Brain microvascular endothelial cell (primary cell): ENCODE measurements at places on chromosomes 13 and 19.

DNA sequence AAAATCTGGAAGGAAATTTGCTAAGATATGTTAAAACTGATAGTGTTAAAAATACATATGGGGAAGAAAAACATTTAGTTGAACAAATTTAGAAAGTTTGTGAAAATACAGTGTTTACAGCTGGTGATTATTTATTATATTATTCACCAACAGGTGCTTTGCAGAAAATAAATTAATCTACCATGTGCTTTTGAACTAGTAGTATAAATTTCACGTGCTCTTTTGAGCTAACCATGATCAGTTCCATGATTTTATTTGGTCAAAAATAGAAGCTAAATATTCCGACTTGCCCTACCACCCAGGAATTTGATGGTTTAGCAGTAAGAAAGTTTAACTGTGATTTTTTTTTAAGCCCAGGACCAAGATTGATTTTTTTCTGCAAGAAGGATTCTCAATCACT, 113.3 kb downstream of the SPRY2 start:
- no peak for DNase-seq

DNA sequence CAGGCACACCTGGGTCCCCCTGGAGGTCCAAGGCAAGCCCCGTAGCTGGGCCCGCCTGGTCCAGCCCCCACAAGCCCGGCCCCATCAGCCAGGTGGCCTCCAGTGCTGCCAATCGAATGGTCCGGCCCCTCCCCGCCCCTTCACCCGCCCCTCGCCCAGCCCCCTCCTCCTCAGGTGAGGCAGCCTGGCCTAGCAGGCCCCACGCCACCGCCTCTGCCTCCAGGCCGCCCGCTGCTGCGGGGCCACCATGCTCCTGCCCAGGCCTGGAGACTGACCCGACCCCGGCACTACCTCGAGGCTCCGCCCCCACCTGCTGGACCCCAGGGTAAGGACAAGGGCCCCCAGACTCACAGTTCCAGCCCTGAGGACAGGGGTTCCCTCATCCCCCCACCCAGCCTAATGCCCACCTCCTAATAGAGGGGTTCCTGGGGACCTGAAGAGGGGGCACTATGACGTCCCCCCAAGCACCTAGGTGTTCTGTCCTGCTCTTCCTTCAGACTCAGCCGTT, at the start of gene HPN:
Gene HPN (plus strand): TSS at position 174 of the 508 bp plus-strand sequence. CDS start 786 bp downstream, outside the sequence.
- DNase-seq = no peak

- DNase-seq = no peak
These were observed 25.5 kb downstream of the AP2S1 start for GRCh38 chr19:46824890-46825730.

DNA sequence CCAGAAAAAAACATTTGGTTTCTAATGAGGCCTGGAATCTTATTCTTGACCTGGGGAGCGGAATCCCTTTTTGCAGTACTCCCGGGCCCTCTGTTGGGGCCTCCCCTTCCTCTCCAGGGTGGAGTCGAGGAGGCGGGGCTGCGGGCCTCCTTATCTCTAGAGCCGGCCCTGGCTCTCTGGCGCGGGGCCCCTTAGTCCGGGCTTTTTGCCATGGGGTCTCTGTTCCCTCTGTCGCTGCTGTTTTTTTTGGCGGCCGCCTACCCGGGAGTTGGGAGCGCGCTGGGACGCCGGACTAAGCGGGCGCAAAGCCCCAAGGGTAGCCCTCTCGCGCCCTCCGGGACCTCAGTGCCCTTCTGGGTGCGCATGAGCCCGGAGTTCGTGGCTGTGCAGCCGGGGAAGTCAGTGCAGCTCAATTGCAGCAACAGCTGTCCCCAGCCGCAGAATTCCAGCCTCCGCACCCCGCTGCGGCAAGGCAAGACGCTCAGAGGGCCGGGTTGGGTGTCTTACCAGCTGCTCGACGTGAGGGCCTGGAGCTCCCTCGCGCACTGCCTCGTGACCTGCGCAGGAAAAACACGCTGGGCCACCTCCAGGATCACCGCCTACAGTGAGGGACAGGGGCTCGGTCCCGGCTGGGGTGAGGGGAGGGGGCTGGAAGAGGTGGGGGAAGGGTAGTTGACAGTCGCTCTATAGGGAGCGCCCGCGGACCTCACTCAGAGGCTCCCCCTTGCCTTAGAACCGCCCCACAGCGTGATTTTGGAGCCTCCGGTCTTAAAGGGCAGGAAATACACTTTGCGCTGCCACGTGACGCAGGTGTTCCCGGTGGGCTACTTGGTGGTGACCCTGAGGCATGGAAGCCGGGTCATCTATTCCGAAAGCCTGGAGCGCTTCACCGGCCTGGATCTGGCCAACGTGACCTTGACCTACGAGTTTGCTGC, at the start of gene ICAM4:
Gene ICAM4 (plus strand): TSS at position 153 of the 935 bp plus-strand sequence. CDS start 58 bp downstream, at position 211.
- DNase-seq = no peak

- DNase-seq = no peak
These were observed 17.2 kb downstream of the FUT6 start for GRCh38 chr19:5822181-5822844.

DNA sequence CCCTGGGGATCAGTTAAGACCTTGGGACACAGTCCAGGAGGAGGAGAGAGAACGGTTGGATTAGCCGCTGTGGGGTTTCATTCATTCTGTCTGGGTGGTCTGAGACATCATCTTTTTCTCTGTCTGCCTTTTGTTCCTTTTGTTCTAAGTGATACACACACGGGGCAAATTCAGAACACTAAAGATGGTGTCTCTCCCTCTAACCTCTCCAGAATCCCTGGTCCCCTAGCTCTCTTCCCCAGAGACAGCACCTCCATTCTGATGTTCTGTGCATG, 5.0 kb downstream of the BICRA start:
- no peak for DNase-seq

- DNase-seq = no peak
These were observed 6.4 kb downstream of the ZNF808 start for GRCh38 chr19:52533901-52534300.

- DNase-seq = no peak
These were observed 1.7 kb downstream of the CXCL17 start for GRCh38 chr19:42441049-42441445.

GRCh38 chr13:31528176-31528575, 211.2 kb upstream of the RXFP2 start:
- peak; percentile 34 for DNase-seq

DNA sequence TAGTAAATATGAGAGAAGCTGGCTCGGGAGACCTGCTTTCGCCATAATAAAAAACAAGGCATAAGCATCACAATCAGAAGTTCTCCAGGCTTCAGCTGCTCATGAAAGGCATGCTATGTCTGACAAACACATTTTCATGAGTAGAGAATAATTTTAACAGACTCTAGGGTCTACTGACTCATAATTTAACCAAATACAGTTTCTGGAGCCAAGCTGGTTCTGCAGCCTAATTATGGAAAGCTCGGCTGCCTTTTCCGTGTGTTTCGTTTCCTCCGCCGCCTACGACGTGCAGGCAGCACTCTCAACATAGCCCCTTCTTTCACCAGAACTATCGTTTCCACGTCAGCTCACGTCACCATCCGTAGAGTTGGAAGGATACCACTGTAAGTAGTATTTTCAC, 5.7 kb downstream of the MCF2L start:
- no peak for DNase-seq

- DNase-seq = peak; percentile 21
These were observed 23.3 kb downstream of the PBX4 start for GRCh38 chr19:19595171-19595701.

GRCh38 chr19:7792281-7792680, 29.2 kb downstream of the CLEC4M start:
- DNase-seq = peak; percentile 5

- peak; percentile 68 for DNase-seq
These were observed 11.9 kb upstream of the FRY start for GRCh38 chr13:32019612-32020233.

DNA sequence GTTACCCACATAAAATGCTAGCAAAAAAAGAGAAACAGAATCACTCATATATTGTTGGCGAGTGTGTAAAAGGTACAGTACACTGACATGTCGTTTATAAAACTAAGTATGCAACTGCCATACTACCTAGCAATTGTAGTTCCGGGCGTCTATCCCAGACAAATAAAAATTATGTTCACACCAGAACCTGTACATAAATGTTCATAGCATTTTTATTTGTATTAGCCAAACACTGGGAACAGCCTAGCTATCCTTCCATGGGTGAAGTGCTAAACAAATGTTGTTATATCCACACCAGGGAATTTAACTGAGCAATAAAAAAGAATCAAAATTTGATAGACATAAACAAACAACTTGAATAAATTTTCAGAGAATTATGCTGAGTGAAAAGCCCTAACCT, 28.9 kb upstream of the POSTN start:
- DNase-seq = no peak

- no peak for DNase-seq
These were observed 1257.2 kb downstream of the UQCRFS1 start for GRCh38 chr19:27955485-27956480.

- no peak for DNase-seq
These were observed 16.4 kb downstream of the POLRMT start for GRCh38 chr19:616747-617526.

DNA sequence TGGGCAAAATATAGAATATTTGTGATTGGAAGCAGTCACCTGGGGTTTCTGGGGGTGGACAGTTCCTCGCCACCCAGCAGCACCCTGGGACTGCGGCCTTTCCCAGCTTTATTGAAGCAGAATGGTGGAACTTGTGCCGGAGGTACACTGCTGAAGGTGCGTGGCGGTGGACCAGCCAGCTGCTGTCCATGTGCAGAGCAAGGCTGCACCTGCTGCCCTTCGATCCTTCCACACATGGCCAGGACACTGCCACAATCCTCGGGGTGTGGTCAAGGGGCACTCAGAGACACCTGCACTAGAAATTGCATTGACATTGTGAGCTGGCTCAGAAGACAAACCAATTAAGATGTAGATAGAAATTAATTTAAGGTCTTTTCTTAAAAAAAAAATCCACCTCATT, 11.4 kb upstream of the GPI start:
- DNase-seq = no peak

DNA sequence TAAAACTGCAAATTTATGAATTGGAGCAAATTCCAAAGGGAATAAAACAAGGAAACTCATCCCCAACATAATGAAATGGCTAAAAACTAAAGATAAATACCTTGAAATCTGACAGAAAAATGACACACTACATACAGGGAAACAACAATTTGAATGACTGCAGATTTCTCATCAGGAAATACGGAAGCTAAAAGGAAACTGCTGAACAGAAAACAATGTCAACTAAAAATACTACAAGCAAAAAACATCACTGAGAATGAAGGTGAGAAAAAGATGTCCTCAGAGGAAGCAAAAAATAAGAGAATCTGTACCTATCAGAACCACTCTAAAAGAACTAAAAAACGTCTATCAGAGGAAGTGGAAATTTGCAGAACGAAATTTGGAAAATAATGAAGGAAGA, 39.5 kb downstream of the ZSWIM9 start:
- DNase-seq = no peak

- DNase-seq = no peak
These were observed 33.5 kb downstream of the CYSLTR2 start for GRCh38 chr13:48687249-48687648.

DNA sequence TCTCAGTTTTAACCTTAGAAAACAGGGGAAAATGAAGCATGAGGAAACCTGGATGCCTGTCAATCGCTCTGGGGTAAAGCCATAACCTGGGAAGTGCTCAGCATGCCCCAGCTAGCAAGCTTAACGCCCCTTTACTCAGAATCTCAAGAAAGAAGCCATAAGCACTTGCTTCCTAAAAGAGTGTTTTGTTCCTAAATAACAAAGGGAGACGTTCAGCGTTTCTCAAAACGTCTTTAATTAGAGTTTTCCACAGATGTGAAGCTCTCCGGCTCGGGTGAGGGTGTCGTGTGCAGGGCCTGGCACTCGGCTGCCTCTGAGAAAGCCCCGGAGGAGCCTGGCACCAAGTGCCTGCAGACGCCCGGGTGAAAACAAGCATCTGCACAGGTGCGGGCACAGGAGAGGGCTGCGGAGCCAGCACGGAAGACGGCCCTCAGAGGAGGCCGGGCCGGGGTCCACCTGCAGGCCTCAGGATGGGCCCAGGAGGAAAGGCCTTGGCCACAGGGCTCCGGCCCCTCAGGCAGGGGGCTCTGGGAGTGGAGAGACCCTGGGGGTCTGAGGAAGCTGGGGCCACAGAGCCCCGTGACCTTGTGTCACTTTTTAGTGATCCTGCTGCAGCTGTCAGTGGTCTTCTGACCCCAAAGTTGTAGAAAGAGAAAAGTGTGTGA, 6.2 kb downstream of the GAS6 start:
- no peak for DNase-seq

DNA sequence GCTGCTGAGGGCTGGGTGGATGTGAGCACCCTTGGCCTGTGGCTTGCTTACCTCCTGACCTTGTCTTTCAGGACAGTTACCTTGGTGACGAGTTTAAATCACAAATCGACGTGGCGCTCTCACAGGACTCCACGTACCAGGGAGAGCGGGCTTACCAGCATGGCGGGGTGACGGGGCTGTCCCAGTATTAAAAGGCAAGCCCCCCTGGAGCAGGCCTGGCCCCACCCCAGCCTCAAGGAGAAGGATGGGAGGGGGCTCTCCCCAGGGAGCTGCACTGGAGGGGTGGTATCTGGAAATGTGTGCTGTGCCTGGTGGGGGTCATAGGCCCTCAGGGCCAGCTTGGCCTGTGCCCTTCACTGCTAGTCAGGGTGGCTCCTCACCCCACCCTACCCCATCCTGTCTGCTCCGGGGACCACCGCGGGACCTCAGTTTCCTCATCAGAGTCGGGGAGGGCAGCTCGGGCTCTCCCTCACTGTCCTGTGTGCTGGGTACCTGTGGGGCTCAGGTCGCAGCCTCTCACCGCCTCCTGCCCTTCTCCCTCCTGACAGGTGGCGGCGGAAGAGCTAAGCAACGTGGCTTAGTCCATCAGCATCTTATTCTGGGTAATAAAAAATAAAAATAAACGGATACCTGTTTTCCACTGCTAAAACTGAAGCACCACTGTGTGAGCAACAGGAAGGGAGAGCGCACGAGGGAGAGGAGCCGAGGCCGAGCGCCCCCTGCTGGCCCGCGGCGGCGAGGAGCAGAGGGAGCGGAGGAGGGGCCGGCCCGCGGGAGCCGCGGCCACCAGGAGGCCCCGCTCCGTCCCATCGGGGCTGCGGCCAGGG, 29.8 kb downstream of the CERS1 start:
- DNase-seq = peak; percentile 31

GRCh38 chr13:114330086-114330485, 15.8 kb downstream of the CHAMP1 start:
- DNase-seq = no peak

DNA sequence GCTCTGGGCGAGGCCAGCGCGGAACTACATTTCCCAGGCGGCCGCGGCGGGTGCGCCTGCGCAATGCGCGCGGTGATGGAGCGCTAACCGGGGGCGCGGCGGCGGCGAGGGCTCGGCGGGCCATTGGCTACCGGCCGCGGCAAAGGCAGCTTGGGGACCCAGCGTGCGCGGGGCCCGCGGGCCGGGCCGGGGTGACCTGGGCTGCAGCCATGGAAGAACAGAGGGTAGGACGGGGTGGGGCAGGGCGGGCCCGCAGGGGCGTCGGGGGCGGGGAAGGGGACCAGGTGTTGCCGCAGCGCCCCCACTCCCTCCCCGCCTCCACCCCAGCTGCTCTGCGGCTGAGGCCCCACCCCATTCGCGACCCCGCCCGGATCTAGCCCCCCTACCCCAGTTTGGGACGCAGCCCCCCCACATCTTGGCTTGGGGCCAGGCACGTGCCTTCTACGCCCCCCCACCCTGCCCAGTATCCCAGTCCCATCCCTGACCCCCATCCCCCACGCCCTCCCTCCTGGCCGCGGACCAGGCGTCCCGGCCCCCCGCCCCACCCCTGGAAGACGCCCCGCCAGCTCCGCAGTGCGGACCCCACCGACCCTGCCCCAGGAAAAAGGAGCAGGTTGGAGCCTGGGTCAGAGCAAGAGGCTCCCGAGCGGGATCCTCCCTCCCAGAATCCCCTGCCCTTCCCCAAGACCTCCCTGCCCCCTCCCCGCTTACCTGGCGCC, at the start of gene FSD1:
Gene FSD1 (plus strand): TSS at position 61 of the 719 bp plus-strand sequence. CDS start 149 bp downstream, at position 210.
- DNase-seq = peak; percentile 30
